ENCODE measurements at places on chromosomes 16 and 17. TPM values are rescaled to one million over a fixed set of nuclear protein-coding genes. Genes with fewer than 3 reads are reported as not detected.

DNA sequence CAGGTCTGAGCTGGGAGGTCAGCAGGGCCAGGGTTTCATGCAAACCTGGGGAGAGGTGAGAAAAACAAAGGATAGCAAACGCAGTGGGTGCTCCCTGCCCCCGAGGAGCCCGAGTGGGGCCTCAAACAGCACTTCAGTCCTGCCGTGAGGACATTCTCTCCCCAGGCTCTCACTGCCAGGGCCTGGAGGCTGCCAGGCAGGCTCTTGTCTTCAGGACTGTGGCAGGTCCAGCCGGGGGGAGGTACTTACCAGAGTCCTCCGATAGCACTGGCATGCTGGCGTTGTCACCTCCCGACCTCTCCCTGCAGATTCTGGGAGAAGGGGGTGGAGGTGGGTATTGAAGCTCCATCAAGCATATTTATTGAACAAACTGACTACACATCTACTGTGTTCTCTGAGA lies 1.3 kb downstream of the MPP3 start:
- peaks cover 5% of the 10 kb centered on the region for H3K4me1 ChIP-seq
- H3K27ac ChIP-seq: no peak overlapping the region
- H3K36me3 ChIP-seq: no peaks in the 10 kb centered on the region
- H3K27me3 ChIP-seq: no peaks in the 10 kb centered on the region
- DNase-seq: no peak

DNA sequence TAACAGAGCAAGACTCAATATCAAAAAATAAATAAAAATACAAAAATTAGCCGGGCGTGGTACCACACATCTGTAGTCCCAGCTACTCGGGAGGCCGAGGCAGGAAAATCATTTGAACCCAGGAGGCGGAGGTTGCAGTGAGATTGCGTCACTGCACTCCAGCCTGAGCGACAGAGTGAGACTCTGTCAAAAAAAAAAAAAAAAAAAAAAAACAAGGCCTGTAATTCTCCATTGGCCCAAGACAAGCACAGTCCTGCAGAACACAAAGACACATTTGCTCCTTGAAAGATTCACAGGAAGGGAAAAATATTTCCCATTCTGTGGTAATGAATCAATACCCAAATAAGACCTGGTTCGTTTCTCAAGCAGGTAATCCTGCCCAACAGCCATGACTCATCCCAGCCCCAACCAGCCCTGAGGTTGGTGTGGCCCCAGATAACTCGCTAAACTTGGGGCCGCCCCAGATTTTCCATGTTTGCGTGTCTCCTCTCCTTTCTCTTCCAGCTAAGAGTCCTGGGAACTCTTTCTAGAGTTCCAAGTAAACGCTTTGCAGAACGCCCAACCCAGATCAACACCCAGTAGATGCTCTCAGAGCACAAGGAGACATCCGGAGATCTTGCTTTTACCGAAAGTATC lies 40.3 kb upstream of the SNN start:
- H3K27me3 ChIP-seq: no peaks in the 10 kb centered on the region
- H3K36me3 ChIP-seq: no peaks in the 10 kb centered on the region
- no peak for DNase-seq
- H3K4me3 ChIP-seq: no peak overlapping the region
- peak overlapping the region; percentile 2 for H3K27ac ChIP-seq

DNA sequence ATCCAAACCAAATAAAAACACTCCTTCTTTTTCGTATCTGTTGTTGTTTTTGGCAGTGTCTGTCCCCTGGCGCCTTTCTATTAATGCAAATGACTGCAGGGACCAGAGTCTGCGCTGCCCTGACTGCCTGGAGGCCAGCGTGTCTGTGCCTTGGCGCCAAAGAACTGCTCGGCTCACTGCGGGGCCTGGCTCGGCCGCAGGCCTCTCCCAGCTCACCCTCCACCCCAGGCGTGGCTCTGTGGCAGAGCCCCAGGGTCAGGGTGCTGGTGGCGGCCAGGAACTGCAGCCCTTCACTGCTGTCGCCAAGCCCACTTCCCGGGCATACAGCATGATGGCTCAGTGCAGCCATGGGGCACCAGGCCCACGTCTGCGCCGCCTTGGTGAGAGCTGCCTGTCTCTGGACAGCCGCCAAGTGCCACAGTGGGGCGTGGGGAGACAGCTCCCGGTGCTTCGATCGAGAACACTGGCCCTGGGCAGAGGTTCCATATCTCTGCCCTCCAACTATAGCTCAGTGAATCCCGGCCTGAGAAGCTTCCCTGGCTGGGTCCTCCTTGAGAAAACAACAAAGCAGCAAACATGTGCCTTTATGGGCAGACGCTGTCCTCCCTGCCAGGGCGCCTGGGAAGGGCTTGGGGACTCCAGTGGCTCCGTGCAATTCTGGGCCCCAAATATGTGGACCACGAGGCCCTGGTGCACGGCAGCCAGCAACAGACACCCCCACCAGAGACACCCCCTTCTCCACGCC lies 11.1 kb downstream of the CANT1 start:
- peaks cover 37% of the 10 kb centered on the region for H3K4me1 ChIP-seq
- H3K27ac ChIP-seq: peak overlapping the region; percentile 63
- H3K27me3 ChIP-seq: no peaks in the 10 kb centered on the region
- no peaks in the 10 kb centered on the region for H3K36me3 ChIP-seq
- peak; percentile 55 for DNase-seq
- H3K4me3 ChIP-seq: no peak overlapping the region

GRCh38 chr16:11136600-11136999 lies 119.4 kb downstream of the SOCS1 start:
- no peak overlapping the region for H3K27ac ChIP-seq
- H3K4me3 ChIP-seq: no peak overlapping the region
- DNase-seq: no peak
- H3K4me1 ChIP-seq: peaks cover 2% of the 10 kb centered on the region
- no peaks in the 10 kb centered on the region for H3K27me3 ChIP-seq
- no peaks in the 10 kb centered on the region for H3K36me3 ChIP-seq

- H3K27me3 ChIP-seq: no peaks in the 10 kb centered on the region
- no peaks in the 10 kb centered on the region for H3K36me3 ChIP-seq
- H3K4me1 ChIP-seq: no peaks in the 10 kb centered on the region
- H3K27ac ChIP-seq: no peak overlapping the region
- H3K4me3 ChIP-seq: no peak overlapping the region
- DNase-seq: no peak
These were observed 4.3 kb upstream of the KRTAP3-1 start for GRCh38 chr17:41013181-41013580.

DNA sequence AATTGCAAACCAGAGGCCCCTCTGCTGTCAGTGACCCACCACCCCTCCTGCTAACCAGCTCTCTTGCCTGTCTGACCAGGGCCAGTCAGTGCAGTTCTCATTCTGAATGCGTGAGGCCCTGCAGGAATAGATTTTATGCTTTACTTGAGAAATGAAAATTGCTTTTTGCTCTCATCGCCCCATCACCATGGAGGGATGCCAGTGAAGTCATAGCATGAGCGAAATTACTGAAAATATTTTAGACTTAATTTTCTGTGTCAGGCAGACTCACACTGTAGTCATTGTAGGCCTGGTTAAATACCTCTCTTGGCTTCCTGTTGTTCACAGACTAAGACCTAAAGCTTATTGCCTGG lies 490.5 kb upstream of the CDH5 start:
- no peaks in the 10 kb centered on the region for H3K4me1 ChIP-seq
- no peaks in the 10 kb centered on the region for H3K27me3 ChIP-seq
- no peaks in the 10 kb centered on the region for H3K36me3 ChIP-seq
- H3K4me3 ChIP-seq: no peak overlapping the region
- DNase-seq: no peak
- H3K27ac ChIP-seq: no peak overlapping the region

DNA sequence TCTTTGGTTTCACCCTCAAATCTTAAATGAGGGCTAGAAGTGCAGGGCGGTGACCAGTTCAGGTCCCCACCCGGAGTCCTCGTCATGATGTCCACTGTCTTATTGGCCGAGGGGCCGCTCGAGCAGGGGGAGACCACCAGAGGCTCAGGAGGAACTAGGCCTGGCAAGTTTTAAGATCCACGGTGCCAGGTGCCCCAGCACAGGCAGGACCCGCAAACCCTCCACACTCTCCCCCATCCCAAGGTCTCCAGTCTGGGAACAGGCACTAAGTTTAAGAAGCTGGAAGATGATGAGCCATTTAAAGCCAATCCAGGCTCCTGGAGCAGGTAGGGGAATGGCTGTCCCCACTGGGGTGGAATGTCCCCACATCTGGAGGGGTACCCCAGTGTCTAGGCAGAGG lies 4.1 kb downstream of the DLX3 start:
- H3K36me3 ChIP-seq: no peaks in the 10 kb centered on the region
- no peak overlapping the region for H3K4me3 ChIP-seq
- no peaks in the 10 kb centered on the region for H3K27me3 ChIP-seq
- peaks cover 10% of the 10 kb centered on the region for H3K4me1 ChIP-seq
- no peak overlapping the region for H3K27ac ChIP-seq

DNA sequence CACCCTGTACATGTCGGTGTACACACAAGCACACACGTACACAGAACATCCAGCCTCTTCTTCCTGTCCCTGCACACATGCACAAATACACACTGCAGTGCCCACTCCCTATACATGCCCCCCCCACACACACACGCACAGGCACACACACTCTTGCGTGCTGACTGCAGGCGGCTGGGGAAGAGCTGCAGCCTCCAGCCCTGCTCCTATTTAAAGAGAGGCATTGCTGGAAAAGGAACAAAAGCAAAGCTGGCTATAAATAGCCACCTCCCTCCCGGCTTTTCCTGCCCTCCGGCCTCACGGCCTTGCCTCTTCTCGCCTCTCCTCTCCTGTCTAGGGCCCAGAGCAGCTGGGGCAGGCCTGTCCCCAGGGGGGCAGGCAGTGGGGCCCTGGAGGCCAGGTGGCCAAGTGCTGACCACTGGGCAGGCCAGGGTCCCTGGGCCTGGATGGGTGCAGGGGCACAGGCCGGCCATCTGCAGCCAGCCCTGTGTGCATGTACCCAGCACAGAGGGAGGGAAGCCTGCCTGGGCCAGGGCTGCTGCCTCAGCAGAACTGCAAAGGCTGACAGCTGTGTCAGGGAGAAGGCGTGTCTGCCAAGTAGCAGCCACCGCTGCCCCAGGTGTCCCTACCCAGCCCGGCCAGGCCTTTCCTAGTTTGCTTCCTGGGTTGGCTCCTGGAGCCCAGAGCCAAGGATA lies 25.4 kb downstream of the RTN4RL1 start:
- H3K27ac ChIP-seq: peak overlapping the region; percentile 78
- no peaks in the 10 kb centered on the region for H3K36me3 ChIP-seq
- H3K27me3 ChIP-seq: no peaks in the 10 kb centered on the region
- peaks cover 73% of the 10 kb centered on the region for H3K4me1 ChIP-seq
- H3K4me3 ChIP-seq: no peak overlapping the region

DNA sequence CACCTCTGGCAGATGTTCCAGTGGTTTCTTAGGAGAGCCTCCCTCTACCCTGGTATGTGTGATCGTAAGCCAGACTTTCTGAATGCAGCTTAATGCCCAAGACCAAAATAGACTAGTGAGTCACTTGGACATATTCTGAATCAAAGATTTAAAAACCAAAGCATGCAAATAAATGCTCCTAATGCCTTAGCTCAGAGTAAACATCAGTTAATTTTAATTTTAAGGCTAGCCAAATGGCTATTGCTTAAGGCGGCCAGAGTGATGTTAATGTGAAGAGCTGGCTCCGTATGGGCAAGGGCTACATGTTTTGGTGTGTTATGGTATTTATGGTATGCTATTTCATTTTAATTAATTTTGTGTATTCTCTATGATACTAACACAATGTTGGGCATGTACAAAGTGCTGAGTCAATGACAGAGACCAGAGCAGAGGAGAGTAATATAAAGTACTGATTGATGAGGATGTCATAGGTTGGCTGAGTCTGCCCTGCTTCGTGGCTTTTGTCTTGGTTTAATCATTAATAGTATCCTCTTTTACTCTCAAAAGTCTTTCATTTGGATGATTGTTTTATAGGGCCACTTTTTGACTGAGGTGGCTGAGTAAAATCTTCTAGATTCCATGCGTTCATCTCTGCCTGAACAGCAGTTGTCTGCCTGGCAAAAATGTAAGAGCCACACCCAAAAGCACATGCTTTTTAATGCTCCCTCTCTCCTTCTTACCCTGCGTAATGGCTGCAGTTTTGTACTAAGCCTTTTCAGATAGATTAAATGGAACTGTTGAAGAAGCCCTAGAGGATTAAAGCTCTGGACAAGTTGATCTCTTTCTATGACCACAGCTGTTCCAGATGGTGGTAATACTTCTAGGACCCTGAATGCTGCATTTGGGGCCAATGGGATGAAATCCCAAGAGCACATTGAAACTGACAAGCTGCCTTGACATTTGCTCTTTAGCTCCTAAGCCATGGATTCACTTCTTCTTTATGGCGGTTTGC lies 59.6 kb downstream of the MAP2K6 start:
- no peak overlapping the region for H3K4me3 ChIP-seq
- H3K4me1 ChIP-seq: no peaks in the 10 kb centered on the region
- DNase-seq: no peak
- H3K27ac ChIP-seq: no peak overlapping the region
- H3K36me3 ChIP-seq: no peaks in the 10 kb centered on the region

- no peak for DNase-seq
- H3K27ac ChIP-seq: no peak overlapping the region
- H3K36me3 ChIP-seq: no peaks in the 10 kb centered on the region
- H3K4me1 ChIP-seq: no peaks in the 10 kb centered on the region
- H3K27me3 ChIP-seq: no peaks in the 10 kb centered on the region
- no peak overlapping the region for H3K4me3 ChIP-seq
These were observed 385.1 kb upstream of the MAF start for GRCh38 chr16:79985606-79986005.

- peaks cover 6% of the 10 kb centered on the region for H3K4me1 ChIP-seq
- H3K36me3 ChIP-seq: no peaks in the 10 kb centered on the region
- H3K4me3 ChIP-seq: no peak overlapping the region
- H3K27me3 ChIP-seq: no peaks in the 10 kb centered on the region
- no peak overlapping the region for H3K27ac ChIP-seq
- no peak for DNase-seq
These were observed 24.4 kb downstream of the SNN start for GRCh38 chr16:11692651-11693050.

GRCh38 chr17:146546-146945 lies 9.2 kb downstream of the SCGB1C2 start:
- no peaks in the 10 kb centered on the region for H3K36me3 ChIP-seq
- DNase-seq: no peak
- no peak overlapping the region for H3K27ac ChIP-seq
- no peaks in the 10 kb centered on the region for H3K27me3 ChIP-seq
- no peak overlapping the region for H3K4me3 ChIP-seq
- H3K4me1 ChIP-seq: no peaks in the 10 kb centered on the region

GRCh38 chr17:63533433-63534077 lies 10.4 kb downstream of the KCNH6 start:
- no peak for DNase-seq
- H3K27me3 ChIP-seq: no peaks in the 10 kb centered on the region
- H3K27ac ChIP-seq: no peak overlapping the region
- H3K4me3 ChIP-seq: no peak overlapping the region
- peaks cover 9% of the 10 kb centered on the region for H3K4me1 ChIP-seq
- no peaks in the 10 kb centered on the region for H3K36me3 ChIP-seq

GRCh38 chr17:68973098-68973846 lies 18.1 kb upstream of the ABCA8 start:
- no peak overlapping the region for H3K4me3 ChIP-seq
- DNase-seq: no peak
- no peak overlapping the region for H3K27ac ChIP-seq
- H3K27me3 ChIP-seq: no peaks in the 10 kb centered on the region
- H3K36me3 ChIP-seq: no peaks in the 10 kb centered on the region
- no peaks in the 10 kb centered on the region for H3K4me1 ChIP-seq

The KREMEN2 gene
- total RNA-seq: 1.7 TPM

Measured in testis (tissue), 5 donors.